Activated T-helper 2 cell treated with anti-CD3 and anti-CD28 coated beads, Interferon-gamma antibody, Interleukin-2, Interleukin-4, amounts not matched to agents 10 μg/mL and 5 μg/mL and 100 μg/mL, durations not matched to agents 14 hours and 24 hours and 36 hours (primary cell): ENCODE measurements at places on chromosomes 3 and 15. TPM values are rescaled to one million over a fixed set of nuclear protein-coding genes. Genes with fewer than 3 reads are reported as not detected.

DNA sequence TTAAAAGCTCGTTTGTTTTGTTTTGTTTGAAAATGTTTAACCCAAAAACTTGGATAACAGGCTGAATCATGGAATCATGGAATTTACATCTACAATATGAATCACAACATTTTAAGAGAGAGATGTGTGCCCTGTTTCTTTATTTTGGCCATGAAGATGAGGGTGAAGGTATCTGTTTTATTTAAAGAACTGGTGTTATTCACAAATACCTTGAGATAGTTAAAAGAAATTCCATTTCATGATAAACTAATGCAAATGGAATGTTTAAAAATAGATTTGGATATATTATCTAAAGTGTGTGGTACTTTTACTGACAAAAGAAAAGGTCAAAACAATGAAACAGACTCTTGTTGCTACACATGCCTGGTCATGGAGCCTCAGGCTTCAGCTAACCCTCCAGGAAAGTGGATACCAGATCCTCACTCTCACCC lies 486.0 kb upstream of the CFAP20DC start:
- no peak for DNase-seq

GRCh38 chr3:4581920-4582611 lies 88.9 kb downstream of the ITPR1 start:
- no peak for DNase-seq

DNA sequence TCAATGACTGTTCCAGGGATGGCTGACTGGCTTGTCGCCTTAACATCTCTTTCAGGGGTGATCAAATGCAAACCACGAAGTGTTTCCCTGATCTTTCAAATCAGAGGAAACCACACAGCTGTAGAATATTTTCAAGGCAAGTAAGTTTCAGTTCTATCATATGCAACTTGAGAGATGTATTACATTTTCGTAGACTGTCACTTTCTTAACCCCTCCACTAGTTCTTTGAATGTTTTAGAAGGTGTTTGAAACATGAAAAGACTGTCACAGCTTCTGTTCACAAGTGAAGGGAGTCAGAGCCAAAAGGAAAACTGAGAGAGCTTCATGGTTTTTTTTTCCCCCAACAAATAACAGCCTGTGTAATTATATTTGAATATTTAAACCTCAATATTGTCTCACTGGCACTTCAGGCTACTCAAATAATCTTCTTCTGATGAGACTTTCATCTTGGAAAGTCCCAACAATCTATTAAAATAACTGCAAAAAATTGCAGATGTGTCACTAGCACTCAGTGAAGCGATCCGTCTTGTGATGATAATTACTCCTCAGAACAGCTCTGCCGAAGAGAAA lies 25.9 kb upstream of the CAPN7 start:
- no peak for DNase-seq

FMN1 gene
- 0.02 and 0.69 TPM in 2 replicates for total RNA-seq

ITIH3 gene
- total RNA-seq = not detected in 2 replicates

DNA sequence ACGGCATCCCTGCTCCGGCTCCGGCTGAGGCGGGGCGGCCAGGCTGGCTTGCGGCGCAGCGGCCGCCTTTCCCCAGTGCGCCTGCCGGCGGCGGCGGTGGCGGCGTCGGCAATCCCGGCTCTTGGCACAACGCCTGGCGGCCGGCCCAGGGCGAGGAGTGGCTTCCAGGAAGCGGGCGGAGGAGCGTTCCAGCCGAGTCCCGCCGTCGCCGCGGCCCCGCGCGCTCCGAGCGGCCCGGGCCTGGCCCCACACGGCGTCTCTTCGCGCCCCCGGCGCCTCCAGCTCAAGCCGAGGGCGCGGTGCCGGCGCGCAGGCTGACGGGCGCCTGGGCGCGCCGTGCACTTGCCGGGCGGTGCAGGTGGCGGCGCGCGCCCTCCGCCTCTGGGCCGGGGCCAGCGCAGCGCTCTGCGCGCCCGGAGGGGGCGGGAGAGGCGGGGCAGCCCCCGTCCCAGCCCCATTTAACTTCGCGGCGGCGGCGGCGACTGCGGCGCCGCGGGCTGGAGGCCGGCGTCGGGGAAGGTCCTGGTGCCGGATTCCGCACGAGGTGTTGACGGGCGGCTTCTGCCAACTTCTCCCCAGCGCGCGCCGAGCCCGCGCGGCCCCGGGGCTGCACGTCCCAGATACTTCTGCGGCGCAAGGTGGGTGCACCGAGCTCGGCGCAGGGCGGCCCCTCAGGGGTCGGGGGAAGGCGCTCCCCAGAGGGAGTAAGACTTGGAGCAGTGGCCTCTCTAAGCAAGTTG lies at the start of gene ADAMTSL3:
TSS of gene ADAMTSL3 (plus strand) at position 485 of the 740 bp plus-strand sequence. CDS start 1,639 bp downstream, outside the sequence.
- DNase-seq = no peak

DNA sequence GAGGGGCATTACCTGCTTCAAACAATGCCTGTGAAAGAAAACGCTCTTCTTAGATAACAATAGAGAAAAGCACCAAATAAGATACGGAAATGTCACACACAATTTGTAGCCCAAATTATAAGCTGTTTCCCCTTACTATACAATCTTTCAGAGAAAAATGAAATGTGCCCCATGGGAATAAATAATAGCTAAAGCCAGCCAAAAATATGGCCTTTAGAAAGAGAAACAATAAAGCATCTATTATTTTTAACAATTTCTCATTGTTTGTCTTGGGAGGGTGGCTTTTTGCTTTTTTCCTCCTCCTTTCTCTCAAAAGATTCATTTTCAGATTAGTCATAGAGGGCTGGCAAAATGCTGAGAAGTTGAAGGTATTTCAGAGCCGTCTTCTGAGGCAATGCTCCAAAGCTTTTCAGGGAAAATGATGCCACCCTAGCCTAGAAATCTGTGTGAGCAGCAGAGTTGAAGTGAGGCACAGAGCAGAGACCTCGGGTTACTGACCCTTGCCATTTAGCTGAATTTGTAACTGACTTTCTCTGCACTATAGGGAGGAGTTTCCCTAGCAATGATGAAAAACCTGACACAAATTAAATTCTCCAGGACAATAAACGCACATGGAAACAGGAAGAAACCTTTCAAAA lies 86.3 kb upstream of the PRICKLE2 start:
- DNase-seq = no peak

EEF1AKMT4 gene
- total RNA-seq = 9.5 and 10.6 TPM in 2 replicates

DNA sequence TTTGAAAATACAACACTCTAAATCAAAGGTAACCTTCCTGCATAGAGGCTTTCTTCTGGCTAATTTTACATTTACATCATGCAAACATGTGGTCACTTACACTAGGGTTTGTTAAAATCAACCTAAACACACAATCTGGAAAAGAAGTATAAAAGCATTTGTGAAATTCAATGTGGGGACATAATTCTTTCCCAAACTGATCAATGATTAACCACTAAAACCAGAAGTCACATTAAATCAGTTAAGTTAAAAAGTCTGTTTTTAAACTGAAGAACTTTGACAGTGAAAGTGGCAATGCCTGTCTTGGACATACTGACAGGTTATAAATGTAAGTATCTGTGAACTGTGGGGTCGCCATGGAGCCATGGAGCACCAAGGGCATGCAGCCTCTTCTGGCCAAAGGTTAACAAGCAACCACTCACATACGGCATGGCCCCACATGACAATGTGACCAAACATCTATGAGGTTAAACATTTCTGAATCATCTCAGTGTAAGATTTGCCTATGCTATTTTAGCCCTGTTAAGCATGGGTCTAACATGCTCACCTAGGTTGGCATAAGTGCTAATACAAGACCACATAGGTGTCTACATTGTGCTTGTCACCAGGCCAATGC lies 278.2 kb downstream of the CTNNB1 start:
- DNase-seq = no peak

- no peak for DNase-seq
Observed at GRCh38 chr3:17802950-17803349, 60.5 kb upstream of the TBC1D5 start.
